ENCODE measurements at places on chromosomes 1 and 21. TPM values are rescaled to one million over a fixed set of nuclear protein-coding genes. Genes with fewer than 3 reads are reported as not detected.

The BECN2 gene
- polyA plus RNA-seq: not detected

The ELOA gene
- 24.5 TPM for polyA plus RNA-seq

The RPTN gene
- polyA plus RNA-seq: not detected

The HENMT1 gene
- polyA plus RNA-seq: 2.2 TPM

The CD101 gene
- not detected for polyA plus RNA-seq

The LRRC3 gene
- polyA plus RNA-seq: 0.59 TPM

The LCE3D gene
- polyA plus RNA-seq: not detected

All from BJ (cell line).